Gastroesophageal sphincter (tissue), 4 donors: ENCODE measurements at places on chromosomes 2 and 18. TPM values are rescaled to one million over a fixed set of nuclear protein-coding genes. Genes with fewer than 3 reads are reported as not detected.

The CRYGC gene
- total RNA-seq: not detected

The CAPG gene
- total RNA-seq: 57.5 TPM

The GAL3ST2 gene
- not detected for total RNA-seq

The SCN7A gene
- 77.2 TPM for total RNA-seq

The SIX3 gene
- not detected for total RNA-seq

DNA sequence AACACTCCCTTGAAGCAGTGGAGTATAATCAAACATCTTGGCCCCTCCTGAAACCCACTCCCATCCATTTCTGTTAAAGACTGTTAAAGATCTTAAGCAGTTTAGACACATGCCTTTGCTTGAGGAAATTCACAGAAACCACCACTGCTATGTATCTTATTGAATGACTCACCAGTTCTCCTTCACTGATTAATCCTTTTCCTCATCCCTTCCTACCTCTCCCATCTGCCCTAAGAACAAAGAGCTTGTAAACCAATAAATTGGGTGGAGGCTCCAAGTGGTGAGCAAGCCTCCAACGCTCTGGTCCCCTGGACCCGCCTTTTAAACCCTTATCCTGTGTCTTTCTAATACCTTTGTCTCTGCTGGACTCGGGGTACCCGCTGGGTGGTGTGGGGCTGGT lies 746.1 kb downstream of the LRP1B start:
- ATAC-seq: no peak

GRCh38 chr2:143345887-143346787 lies 216.9 kb downstream of the ARHGAP15 start:
- no peak for ATAC-seq

DNA sequence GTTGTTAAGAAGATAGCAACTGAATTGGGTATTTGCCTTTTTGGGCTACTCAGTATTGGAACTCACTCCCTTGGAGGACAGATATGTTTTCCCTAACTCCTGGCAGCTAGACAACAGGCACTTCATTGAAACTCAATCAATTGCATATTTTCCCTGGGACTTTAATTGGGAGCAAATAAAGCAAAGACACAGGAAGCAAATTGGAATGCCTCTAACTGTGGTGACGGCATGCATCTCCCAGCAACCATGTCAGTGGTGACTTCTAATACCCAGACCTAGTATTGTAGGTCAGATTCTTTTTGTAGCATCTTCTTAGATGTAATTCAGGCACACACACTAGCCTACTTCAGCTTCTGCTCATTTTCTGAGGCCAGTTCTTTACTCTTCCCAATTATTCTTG lies 164.2 kb upstream of the SETBP1 start:
- no peak for ATAC-seq

- ATAC-seq: no peak
These were observed 52.5 kb downstream of the POMC start for GRCh38 chr2:25115902-25116301.

DNA sequence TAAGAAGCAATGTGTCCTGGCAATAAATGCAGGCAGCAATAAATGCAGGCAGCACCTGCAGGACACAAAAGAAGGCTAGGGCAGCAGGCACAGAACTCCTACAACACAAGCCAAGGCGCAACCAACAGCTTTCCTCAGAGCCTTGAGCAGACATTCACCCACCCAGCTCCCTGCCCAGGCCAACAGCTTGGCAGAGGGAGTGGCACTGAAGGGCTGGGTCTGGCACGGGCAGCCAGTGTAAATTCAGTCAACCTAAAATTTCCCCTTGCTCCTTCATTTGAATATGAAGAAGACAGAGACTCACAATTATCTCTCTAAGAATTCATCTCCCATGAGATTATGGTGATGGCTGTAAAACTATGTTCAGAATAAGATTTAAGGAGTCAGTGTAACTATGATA lies 35.4 kb downstream of the AAK1 start:
- ATAC-seq: no peak

GRCh38 chr18:39599251-39599650 lies 2033.7 kb upstream of the CELF4 start:
- no peak for ATAC-seq
